Stomach (tissue), 19 donors: ENCODE measurements at places on chromosomes 4 and X. TPM values are rescaled to one million over a fixed set of nuclear protein-coding genes. Genes with fewer than 3 reads are reported as not detected.

FOXR2 gene
- polyA plus RNA-seq = not detected

NPY5R gene
- polyA plus RNA-seq = not detected

PAGE1 gene
- not detected for polyA plus RNA-seq

TCEANC gene
- polyA plus RNA-seq = 3.8 TPM

MGST2 gene
- polyA plus RNA-seq = 271 TPM

BEND4 gene
- 0.31 TPM for polyA plus RNA-seq

SLC4A4 gene
- 2.2 TPM for polyA plus RNA-seq

ADH7 gene
- 62.2 TPM for polyA plus RNA-seq

VCX3A gene
- not detected for polyA plus RNA-seq

ADH1C gene
- polyA plus RNA-seq = 61.3 TPM

RADX gene
- 1.5 TPM for polyA plus RNA-seq

ACOT9 gene
- 21.6 TPM for polyA plus RNA-seq

TBC1D9 gene
- polyA plus RNA-seq = 11.5 TPM

CD38 gene
- 1.5 TPM for polyA plus RNA-seq

COX7B2 gene
- not detected for polyA plus RNA-seq
